Activated naive CD4-positive, alpha-beta T cell (primary cell): ENCODE measurements at places on chromosomes 13 and 19.

GRCh38 chr13:110340812-110341444 is 33.8 kb downstream of the COL4A2 start:
- peak; percentile 39 for DNase-seq

DNA sequence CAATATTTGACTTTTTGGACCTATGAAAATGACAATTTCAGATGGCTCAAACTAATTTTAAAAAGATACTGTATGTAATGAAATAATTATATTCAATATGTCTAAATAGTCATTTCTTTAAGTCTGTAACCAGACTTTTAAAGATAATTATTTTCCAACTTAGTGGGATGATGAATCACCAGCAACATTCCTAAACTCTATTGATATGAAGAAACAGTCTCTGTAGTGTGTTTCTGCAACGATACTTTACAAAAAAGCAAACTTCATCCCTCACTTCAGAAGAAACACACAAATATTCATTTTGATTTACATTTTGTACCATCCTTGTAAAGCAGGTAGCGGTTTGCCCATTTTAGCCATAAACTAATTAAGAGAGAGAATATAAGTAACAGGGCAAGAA is 417.4 kb downstream of the EFNB2 start:
- DNase-seq: no peak

- peak; percentile 68 for DNase-seq
Observed at GRCh38 chr13:19586904-19587634, 25.7 kb upstream of the TPTE2 start.

GRCh38 chr19:4555657-4556561 is 3.6 kb downstream of the SEMA6B start:
- no peak for DNase-seq

DNA sequence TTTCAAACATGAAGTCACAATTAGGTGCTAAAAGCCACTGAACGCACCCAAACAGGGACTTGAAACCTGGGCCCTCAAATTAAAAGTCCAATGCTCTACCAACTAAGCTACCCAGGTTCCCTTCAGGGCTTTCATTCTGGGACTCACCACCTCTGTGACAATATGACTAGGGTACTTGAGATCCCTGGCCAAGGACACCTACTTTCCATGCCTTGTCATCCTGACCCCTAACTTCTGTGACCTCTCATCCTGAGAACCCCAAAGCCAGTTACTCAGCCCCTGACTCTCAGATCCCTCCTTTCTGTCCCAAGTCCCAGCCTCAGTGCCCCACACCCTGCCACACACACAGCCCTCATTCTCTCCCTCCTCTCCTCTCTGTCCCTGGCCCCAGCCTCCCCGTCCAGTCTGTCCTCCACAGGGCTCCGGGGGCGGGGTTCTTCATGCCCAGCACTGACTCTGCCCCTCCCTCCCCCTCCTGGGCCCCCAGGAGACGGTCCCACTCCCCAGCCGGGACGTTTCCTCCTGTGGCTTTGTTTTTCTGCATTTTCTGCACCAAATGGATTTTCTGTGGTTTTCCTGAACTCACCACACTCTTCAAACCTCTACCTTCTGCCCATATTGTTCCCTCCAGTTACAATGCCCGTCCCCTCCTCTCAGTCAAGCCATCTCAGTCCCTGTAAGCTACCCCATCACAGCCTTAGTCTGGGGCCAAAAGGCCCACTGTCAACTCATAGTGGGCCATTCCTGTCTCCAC is 7.0 kb downstream of the RCN3 start:
- no peak for DNase-seq

DNA sequence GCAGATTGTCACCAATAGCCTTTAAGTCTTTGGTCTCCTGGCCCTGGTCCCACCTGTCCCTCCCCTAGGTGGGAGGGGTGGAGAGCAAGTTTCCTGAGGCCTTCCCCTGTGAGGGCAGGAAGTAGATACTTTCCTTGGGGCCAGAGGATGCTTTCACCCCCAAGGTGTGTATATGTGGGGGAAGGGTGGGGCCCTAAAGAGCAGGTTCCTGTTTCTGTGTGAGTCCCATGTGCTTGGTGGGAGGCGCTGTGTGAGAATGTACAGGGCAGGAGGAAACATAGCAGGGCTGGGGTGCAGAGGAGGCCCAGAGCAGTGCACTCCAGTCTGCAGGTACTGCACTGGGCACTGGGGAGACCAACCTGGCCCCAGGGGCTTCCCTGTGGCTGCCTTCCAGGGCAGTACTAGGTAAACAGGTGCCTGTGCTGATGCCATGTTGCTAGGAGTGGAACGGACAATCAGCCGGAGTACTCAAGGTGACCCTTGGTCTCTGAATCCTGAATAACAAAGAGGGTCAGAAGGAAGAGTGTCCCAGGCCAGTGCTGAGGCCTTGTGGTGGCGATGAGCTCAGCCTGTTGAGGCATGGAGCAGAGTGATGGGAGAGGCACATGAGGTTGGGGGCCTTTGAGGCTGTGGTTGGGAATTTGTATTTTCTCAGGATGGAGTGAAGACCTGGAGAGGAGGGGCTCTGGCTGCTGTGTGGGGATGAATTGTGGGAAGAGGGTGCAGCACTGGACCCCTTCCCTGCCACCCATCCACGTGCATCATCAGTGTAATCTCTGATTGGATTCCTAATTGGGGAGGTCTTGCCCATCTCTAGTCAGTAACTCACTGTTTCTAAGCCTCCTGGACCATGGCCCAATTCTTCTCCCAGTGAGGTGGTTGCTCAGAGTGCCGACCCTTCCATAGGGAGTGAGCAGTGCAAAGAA is 5.1 kb downstream of the EGLN2 start:
- DNase-seq: no peak

GRCh38 chr13:66859078-66859477 is 371.1 kb downstream of the PCDH9 start:
- DNase-seq: no peak

GRCh38 chr19:35768082-35768421 is 7.3 kb upstream of the ARHGAP33 start:
- DNase-seq: no peak

DNA sequence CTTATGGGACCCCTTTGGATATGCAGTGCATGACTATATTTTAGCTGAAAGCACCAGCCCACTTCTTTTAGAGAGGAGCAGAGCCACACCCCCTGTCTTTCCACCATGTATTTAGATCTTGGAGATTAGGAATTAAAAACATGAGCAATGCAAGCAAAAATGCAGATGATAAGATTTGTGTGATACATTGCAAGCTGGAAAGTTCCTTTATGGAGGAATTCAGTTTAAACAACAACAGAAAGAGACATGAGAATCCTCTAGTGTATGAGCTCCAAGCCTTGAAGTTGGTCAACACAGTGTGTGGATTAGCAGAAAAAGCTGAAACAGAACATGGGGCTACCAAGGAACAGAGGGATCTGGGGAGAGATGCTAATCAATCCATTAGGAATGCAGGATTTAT is 529.8 kb upstream of the NBEA start:
- DNase-seq: no peak

DNA sequence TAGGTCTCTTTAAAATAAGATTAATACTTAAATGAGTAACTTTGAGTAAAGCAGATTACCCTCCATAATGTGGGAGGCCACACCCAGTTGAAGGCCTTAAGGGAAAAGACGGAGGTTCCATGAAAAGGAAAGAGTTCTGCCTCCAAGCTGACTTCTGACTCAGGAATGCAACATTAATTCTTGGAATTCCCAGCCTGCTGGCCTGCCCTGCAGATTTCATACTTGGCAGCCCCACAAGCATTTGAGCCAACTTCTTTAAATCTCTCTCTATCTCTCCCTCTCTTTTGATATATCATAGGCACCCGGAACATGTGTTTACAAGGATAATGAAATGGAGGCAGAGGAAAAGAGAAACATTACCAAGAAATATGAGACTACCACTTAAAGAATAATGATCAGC is 902.3 kb upstream of the MIR17HG start:
- DNase-seq: no peak

DNA sequence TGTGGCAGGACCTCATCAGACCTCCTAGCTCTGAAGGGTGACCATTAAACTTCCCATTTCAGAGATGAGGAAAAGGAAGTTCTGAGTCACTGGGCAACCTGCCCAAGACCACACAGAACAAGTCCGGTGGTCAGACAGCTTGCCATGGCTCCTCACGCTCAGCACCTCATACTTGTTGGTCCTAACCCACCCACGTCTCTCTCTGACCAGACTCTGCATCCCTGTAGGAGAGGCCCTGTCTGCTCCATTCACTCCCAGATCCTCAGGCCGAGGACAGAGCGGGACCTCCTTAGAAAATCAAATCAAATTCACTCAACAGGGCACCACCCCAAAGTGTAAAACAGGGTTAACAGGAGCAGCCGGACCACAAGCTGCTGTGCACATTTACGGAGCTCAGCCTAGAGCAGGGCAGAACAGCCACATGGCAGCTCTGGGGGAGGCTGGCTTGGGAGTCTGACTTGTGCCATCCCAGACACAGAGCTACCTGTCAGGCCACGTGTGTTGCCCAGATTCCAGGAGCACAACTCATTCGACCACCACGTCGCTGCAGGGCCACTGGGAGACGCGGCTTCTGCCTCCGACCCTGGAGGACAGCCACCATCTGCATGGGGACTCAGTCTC is 1.7 kb downstream of the MIER2 start:
- DNase-seq: no peak

- DNase-seq: no peak
Observed at GRCh38 chr13:101584331-101584730, 131.9 kb downstream of the ITGBL1 start.

GRCh38 chr19:4365341-4365740 is 22.0 kb downstream of the MPND start:
- DNase-seq: no peak

DNA sequence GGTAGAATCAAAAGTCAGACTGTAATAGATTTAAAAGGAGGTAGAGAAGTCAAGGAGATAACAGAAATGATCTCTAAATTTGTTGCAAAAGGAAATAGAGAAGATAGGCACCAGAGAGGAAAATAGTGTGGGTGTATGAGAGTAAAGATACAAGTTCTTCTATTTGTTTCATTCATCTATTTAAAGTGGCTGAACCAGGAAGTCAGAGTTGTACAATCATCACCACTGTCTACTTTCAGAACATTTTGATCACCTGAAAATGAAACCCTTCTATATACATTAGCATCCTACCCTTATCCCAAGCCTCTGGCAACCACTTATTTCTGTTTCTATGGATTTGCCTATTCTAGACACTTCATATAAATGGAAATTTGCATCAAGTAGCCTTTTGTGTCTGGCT is 36.7 kb downstream of the INTS6 start:
- no peak for DNase-seq

- DNase-seq: no peak
Observed at GRCh38 chr19:1354970-1355567, 28.6 kb upstream of the NDUFS7 start.

- DNase-seq: no peak
Observed at GRCh38 chr13:100473087-100473486, 115.5 kb downstream of the GGACT start.

DNA sequence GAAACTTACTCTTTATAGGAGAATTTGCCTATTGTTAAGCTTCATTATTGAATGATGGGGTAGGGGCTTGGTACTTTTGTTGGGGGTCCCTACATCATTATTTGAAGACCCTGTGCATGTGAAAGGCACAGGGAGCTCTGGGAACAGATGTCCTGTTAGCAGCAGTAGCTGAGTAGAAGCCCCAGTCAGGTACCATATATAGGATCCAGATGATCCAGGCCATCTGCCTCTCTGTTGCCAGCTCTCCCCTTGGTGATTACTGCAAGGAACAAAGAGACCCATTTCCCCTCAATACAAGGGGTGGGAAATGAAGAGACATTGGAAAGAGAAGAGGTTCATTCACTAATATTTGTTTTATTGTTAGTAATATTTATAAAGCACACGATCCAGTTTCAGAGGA is 4.4 kb upstream of the MTMR6 start:
- DNase-seq: no peak

DNA sequence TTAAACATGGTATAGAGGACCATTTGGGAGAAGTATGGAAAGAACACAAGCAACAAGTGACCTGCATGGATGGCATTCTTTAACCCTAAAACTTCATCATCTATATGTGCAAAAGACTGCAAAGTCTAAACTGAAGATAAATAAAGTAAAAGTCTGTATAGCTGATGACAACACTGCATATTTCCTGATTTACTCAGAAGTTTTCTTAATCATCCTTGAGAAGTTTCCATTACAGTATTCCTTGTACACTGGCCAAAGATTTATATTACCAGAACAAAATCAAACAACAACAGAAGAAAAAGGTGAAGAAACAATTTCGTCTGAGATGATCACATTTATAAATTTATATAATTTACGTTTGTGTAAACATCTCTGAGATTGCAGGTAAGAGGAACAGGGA is 805.7 kb downstream of the PCDH9 start:
- DNase-seq: no peak

DNA sequence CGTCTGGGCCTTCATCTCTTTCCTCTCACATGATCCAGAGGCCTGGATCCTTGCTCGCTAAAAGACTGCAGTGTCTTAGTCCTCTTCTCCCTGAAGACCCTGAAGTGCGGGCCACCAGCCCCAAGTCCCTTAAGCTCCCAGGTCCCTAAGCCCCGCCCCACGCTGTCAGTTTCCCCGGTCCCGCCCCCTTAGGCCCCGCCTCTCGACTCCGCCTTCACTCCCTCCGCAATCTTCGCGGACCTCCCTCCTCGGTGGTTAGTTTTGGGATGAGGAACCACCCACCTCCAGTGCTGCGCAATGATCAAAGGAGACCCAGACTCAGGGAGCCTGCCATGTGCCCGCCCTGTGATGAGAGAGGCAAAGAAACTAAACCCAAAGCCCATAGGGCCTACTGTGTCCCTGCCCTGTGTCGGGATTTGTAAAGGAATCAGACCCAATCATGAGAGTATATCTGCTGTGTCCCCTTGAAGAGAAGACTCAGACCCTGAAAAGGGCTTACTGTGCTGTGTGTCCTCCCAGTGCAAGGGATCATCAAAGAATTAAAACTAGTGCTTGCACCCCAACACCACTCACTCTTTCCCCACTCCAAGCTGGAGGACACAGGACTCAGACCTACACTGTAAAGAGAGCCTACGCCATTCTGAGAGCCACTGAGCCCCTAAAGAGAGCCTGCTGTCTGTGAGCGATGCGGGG is 3.0 kb upstream of the COX6B1 start:
- peak; percentile 63 for DNase-seq

DNA sequence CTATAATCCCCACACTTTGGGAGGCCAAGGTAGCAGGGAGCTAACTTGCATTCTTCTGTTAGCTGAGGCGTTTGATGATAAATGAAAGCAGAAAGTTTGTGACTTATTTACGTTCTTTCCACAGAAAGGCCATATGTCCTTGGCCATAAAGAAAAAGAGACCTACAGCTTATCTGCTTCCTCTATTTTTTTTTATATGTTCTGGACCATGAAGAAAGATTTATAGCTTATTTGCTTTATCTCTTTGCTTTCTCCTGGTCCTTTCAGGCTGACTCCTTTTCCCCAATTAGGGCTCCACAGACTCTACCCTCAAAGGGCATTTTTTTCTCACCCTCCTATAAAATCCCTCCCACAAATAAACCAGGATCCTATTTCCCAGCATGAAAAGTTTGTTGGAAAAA is 1.5 kb upstream of the ZNF616 start:
- DNase-seq: no peak

GRCh38 chr19:51688671-51689571 is 4.2 kb upstream of the SPACA6 start:
- no peak for DNase-seq

DNA sequence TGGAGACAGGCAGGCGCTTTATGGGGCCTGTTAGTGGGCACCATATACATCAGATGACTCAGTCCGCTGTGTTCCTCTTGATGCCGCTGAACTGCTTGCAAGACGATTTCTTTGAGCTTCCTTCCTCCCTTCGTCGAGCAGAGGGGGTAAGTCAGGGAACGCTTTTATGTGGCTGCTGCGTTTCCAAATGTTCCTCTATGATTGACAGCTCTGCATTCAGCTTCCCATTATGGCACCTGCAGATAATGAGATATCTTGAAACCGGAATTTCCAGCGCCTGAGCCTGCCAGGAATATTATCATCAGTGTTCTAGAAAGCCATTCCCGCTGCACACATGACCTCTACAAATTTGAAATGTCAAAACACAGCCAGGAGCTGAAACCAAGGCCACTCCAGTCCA is 257.0 kb downstream of the TSHZ3 start:
- no peak for DNase-seq
